ENCODE measurements at places on chromosomes 2 and 18.

- DNase-seq = no peak
Observed at GRCh38 chr2:201218780-201219179, 35.8 kb downstream of the CASP10 start.

- DNase-seq = no peak
Observed at GRCh38 chr2:147538088-147538487, 306.7 kb upstream of the ACVR2A start.

GRCh38 chr18:36188916-36189315, 1.6 kb downstream of the MOCOS start:
- DNase-seq = no peak

DNA sequence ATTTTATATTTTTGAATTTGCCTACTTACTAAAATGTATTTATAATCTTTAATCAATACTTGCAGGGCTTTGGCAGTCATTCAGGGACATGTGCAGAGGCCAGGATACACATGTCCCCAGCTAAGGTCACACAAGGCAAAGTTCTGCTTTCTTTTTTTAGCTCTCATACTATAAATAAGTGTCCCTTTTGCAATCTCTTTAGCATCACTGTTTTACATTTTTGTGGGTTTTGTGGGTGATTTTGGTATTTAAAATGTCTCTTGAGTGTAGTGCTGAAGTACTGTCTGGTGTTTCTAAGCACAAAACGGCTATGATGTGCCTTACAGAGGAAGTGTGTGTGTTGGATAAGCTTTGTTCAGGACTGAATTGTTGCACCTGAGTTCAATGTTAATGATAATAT, 309.0 kb upstream of the GULP1 start:
- no peak for DNase-seq

DNA sequence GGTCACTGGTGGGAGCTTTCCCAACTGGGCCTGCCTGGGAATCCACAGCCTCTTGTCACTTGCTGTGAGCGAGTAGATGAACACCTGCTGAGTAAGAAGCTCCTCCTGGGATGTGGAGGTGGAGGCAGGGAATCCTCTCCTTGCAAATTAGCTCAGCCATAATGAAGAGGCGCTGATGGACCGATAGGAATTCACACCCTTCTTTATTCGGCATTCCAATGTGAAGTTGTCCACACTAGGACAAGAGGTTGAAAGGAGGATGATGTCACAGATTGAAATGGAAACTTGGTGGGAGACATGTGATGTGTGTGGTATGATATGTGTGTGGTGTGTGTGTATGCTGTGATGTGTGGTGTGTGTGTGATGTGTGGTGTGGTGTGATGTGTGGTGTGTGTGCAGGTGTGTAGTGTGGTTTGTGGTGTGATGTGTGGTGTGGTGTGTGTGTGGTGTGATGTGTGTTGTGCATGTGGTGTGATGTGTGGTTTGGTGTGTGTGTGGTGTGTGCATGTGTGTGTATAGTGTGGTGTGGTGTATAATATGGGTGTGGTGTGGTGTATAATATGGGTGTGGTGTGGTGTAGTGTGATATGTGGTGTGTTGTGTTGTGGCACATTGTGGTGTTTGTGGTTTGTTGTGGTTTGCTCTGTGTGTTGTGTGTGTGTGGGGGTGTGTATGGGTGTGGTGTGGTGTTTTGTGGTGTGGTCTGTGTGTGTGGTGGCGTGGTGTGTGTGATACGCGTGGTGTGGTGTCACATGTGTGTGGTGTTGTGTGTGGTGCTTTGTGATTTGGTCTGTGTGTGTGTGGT, 216.4 kb downstream of the BCL2 start:
- no peak for DNase-seq

- DNase-seq = no peak
Observed at GRCh38 chr2:144402251-144402650, 117.7 kb downstream of the ZEB2 start.

- DNase-seq = no peak
Observed at GRCh38 chr2:213010106-213010779, 141.2 kb downstream of the IKZF2 start.

DNA sequence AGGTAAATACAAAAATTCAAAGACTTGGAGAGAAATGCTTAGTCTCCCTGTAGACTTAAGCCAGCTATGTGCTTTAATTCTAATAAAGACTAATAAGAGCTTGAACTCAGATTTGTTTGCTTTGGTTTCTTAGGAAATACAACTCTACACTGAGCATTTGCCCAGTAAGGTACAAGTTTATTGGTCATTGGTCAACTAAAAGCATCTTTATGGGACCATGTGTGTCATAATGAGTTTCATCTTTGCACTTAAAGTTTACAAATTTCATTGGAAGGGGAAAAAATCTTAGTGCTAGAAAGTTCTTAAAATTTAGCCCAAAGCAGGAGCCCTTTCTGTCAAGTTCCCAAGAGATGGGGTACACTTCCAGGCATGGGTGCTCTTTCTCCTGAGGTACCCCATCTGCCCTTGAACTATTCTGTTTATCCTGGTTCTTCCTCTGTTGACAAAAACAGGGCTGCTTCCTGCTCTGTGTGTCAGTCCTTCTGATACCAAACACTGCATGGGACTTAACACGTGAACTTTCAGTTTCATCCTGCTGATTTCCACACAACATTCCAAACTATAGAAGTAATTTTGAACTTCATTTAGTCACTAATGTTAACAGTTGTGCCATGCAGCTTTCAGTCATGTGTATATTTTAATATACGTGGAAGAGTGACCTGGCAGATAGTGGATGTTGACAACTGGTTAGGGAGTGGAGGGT, 200.2 kb downstream of the TPGS2 start:
- DNase-seq = no peak

DNA sequence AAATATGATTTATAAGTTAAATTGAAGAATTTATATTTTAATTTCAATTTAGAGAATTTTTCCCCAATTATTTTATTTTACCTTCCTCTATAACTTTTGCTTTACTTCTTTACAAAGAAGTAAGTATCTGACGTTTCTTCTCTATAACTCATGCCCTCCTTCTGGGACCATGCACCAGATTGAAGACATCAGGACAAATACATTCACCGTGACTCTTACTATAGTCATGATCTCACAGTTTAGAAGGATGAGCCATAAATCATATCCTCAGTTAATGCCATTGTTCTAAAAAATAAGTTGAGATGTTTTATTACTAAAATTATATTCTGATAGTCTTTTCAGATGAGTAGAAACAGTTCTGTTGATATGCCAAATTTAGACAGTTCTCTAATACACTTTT, 279.3 kb downstream of the TMX3 start:
- DNase-seq = no peak

- DNase-seq = no peak
Observed at GRCh38 chr18:78768656-78769501, 210.7 kb upstream of the SALL3 start.

- DNase-seq = no peak
Observed at GRCh38 chr2:47354013-47354847, 48.7 kb upstream of the MSH2 start.

GRCh38 chr2:37890893-37891495, 34.1 kb upstream of the RMDN2 start:
- no peak for DNase-seq

GRCh38 chr2:60518567-60518966, 34.9 kb downstream of the BCL11A start:
- no peak for DNase-seq

- no peak for DNase-seq
Observed at GRCh38 chr18:27715751-27716150, 461.2 kb downstream of the CDH2 start.

All from cerebellar nuclear complex (tissue), 1 donor.